ENCODE measurements at places on chromosomes 6 and 20.

- no peak for DNase-seq
Measured at GRCh38 chr6:153489479-153489878, 358.4 kb upstream of the RGS17 start.

- DNase-seq: no peak
Measured at GRCh38 chr20:21510414-21511384, 3.2 kb downstream of the NKX2-2 start.

DNA sequence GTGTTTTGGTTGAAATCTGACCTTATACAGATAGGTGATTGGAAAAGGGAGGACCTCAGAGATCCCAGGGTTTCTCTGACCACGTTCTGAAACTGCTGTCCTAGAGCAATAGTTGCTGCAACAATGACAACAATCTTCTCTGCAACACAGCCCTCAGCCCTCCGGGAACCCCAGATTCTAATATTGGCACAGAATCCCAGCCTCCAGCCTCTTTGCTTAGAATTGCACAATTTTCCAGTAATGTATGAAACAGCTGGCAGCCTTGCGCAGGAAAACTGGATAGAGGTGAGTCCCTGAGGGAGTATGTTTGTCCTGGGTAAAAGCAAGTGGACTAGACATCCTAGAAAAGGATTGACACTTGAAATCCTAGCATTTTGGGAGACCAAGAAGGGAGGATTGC is 30.4 kb upstream of the PNRC1 start:
- no peak for DNase-seq

- no peak for DNase-seq
Measured at GRCh38 chr20:53903652-53903987, 166.8 kb downstream of the BCAS1 start.

DNA sequence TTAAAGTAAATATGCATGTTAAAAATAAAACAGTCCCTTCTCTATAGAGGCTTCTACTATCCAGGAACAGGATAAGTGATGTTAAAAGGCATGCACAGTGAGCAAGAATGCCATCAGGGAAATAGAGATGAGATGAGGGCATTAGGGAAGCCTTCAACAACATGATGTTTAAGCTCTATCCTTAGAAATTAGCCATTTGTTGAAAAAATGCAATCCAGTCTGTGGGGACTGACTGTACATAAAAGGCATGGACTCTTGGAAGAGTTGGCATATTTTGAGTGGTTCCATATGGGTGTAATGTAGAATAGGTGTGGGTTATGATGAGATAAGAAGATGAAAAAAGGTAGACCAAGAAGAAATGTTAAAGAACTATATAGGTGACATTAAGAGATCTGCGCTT is 5.8 kb downstream of the KIAA0319 start:
- no peak for DNase-seq

DNA sequence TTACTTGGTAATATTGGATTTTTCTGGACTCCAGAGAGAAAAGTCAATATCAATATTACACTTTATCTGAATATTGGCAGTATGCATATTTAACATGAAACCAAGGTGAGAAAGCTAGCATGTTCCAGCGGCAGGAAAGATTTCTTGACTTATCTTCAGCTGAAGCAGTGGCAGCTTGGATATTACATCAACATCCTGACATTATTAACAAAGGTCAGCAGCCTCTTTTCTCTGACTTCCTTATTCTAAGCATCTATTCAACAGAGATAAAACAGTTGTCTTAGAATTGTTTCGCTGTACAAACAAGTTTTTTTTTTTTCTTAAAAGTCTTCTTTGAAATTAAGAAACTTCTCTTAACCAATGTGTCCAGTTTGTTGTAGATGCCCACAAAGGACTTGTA is 11.8 kb downstream of the DCBLD1 start:
- DNase-seq: no peak

- no peak for DNase-seq
Measured at GRCh38 chr20:37503256-37503927, 17.7 kb upstream of the NNAT start.

DNA sequence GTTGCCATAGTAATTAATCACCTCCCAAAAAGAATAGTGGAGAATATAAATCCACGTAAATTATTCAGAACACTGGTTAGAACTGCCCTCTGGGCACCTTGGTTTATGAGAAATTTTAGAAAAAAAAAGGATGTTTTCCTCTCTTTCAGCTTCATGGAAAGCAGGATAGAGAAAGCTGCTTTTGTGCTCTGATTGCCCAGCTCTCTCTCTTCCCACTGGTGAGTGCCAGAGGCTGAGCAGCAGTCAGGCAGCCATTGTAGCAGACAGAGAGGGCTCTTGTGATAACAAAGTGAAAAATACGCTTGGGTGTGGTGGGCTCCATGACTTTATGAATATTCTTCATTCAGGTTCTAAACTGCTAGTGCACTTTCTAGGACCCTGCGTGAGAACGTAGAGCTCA is 26.4 kb downstream of the SLC35F1 start:
- DNase-seq: no peak

GRCh38 chr6:89311853-89312531 is 3.1 kb downstream of the GABRR2 start:
- no peak for DNase-seq

- DNase-seq: no peak
Measured at GRCh38 chr20:63121246-63121645, 94.7 kb downstream of the YTHDF1 start.

DNA sequence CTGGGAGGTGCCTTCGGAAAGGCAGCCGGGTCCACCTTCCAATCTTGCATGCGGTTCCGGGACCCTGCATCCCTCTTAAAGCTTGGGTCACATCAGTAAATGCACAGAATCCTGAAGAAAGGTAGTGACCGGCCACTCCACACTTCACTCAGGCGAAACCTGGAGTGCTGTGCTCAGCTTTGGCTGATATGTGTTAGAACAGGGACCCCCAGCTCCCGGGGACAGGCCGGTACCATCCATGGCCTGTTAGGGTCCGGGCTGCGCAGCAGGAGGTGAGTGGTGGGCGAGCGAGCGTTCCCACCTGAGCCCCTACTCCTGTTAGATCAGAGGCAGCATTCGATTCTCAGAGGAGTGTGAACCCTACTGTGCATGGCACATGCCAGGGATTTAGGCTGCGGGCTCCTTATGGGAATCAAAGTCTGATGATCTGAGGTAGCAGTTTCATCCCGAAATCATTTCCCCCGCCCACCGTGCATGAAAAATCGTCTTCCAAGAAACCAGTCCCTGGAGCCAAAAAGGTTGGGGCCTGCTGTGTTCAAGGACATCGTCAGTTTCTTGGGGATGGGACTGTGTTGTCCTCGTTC is 143.0 kb downstream of the ERMARD start:
- DNase-seq: peak; percentile 10

GRCh38 chr20:12153628-12154027 is 235.9 kb downstream of the BTBD3 start:
- no peak for DNase-seq

DNA sequence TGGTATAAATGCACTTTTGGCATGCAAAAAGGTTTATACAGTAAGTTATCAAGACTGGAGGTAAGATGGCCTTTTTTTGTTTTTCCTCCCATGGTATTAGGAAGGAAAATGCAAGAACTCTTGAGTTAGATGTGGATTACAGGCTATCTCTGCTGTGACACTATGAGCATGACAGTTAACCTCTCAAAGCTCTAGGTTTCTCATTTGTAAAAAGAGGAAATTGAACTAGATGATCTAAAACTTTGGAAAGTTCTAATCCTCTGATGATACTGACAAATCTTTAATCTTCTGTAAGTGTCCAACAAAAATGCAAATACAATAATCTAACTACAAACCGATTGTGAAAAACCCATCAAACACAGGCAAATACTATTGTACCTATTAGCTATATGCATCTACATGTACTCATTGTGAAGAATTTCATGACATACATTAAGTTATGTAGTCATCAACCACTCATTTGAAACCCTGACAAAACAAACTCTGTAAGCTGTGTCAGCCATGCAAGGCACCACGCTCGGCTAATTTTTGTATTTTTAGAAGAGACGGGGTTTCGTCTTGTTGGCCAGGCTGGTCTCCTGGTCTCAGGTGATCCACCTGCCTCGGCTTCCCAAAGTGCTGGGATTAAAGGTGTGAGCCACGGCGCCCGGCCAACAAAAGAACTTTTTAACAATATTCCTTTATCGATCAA is 4.2 kb downstream of the CDK19 start:
- no peak for DNase-seq

- peak; percentile 35 for DNase-seq
Measured at GRCh38 chr20:63099456-63100173, 92.9 kb upstream of the BHLHE23 start.

GRCh38 chr20:50715694-50716093 is 15.7 kb upstream of the PARD6B start:
- DNase-seq: no peak

GRCh38 chr6:82364087-82365015 is 734 bp downstream of the TPBG start:
- peak; percentile 64 for DNase-seq

DNA sequence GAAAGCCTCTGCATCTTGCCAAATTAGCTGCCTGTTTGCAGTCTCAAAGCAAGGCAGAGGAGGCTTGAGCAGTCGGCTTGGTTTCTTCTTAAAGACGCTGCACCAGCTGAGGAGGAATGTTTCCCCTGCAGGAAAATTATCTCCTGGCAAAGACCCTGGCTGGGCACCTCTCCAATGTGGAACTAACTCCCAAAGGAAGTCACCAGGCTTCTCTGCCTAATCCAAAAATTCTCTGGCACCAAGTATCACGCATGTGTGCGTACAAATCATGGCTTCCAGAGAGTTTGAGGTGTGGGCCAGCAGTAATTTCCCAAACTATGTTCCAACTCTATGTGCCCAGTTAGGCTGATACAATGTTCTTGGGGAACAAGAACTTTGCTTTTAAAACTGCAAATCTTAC is 176.2 kb downstream of the KIF16B start:
- peak; percentile 58 for DNase-seq

- DNase-seq: peak; percentile 29
Measured at GRCh38 chr6:145887969-145888368, 73.4 kb upstream of the FBXO30 start.

GRCh38 chr6:161631676-161632194 is 357.9 kb upstream of the AGPAT4 start:
- DNase-seq: no peak

DNA sequence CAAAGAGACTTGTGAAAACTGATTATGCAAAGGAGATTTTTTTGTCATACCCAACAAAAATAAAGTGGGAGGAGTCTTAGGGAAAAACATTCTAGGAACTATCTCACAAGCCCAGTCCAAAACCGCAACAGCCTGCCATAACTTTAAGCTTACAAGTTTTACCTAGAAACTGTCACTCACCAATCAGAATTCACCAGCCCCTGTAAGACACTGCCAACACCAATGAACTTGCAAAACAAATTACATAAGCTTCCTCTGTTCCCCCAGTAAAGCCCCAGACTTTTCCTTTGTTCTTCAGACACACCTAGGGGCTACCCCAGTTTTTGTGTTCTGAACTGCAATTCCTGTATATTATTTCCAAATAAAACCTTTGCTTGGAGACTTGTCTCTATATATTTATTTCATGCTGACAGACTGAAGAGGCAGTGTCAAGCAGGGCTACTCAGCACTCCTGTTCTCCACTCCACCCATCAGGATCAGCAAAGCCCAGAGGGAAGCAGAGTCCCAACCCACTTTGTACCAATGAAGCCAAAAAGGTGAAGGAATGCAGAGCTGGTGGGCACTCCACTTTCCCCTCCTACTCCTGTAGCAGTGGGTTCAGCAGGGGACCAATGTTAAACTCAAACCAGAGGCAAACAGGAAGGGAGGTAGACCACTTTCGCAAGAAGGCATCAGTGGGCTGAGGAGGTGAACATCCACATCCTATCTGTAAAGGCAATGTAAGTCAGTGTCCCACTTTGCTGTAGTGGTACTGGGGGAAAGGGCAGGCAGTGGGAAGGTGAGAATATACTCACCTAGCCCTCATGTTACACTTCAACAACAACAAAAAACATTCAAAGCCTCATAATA is 142.5 kb upstream of the RUNX2 start:
- no peak for DNase-seq

GRCh38 chr20:60191014-60191413 is 232.8 kb downstream of the CDH26 start:
- no peak for DNase-seq

- no peak for DNase-seq
Measured at GRCh38 chr6:113082745-113083144, 735.6 kb downstream of the RFPL4B start.

GRCh38 chr6:32604434-32604877 is 14.8 kb upstream of the HLA-DRB1 start:
- DNase-seq: no peak

- DNase-seq: no peak
Measured at GRCh38 chr20:9114709-9115108, 45.8 kb downstream of the PLCB4 start.

GRCh38 chr6:36504982-36505381 is 42.3 kb downstream of the STK38 start:
- DNase-seq: no peak

DNA sequence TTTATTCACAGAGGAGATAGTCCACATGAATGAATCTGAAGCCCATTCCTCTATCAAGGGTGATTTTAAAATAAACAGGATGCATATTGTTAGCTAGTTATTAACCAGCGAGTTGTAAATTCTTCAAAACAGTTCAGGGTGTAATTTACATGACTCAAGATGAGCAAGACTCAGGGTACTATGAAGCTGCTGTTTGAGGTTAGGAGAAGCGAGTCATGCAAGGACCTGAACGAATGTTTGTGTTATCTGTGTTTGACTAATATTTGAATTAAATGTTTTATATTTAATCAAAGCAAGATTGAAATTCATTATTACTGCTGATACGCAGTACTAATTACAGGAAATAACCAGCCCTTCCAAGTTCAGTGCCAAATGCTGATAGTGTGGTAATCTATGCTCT is 191.1 kb downstream of the SAMD5 start:
- no peak for DNase-seq

- DNase-seq: no peak
Measured at GRCh38 chr6:1439349-1439748, 50.0 kb downstream of the FOXF2 start.

DNA sequence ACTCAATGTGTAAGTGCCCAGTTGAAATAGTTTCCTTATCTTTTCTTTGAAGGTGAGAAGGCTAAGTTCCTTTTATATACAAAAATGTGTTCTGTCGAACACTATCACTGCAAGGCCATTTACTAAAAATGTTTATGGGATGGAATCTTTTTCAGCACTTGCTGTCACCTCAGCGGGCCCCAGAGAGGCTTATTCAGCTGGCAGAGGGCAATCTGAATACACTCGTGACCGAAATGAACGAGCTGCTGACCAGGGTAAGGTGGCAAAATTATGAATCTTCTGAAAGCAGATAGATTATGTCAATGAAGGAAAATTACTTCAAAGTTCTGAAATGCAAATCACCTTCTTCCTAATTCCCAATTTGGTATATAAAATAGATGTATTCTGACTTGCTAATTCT is 340.2 kb downstream of the ARHGAP18 start:
- DNase-seq: no peak

- no peak for DNase-seq
Measured at GRCh38 chr6:152277826-152278329, 359.3 kb downstream of the SYNE1 start.

- peak; percentile 10 for DNase-seq
Measured at GRCh38 chr20:59779656-59780380, 153.6 kb downstream of the SYCP2 start.
